ENCODE measurements at places on chromosomes 2 and 18.

DNA sequence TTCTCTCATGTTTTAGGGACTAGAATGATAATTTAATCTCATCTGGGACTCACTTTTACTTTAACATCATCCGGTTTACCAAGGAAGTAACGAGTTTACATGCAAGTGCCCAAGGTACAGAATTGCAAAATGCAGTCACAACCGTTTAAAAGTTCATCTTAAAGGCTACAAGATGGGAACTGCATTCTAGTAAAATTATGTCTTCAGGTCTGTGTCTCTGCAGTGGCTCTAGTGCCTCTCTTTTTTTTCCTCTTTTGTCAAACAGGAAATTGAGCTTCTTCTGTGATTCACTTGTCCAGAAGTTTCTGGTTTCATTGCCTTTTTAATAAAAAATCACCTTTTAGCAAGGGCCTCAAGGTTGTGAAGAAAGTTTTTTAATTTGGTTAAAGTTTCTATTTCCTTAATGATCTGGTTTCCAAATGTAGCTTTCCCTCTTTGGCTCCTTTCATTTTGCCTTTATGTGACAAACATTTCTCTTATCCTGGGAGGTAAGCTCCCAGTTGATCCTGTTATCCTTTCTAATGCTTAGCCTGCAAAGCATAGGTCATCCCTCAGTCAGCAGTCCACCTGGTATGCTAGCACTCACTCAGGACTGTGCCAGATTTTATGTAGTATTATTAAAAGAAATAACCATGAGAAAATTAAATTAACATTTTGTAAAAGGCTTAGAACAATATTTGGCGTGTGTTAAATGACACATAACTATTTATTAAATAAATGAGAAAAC is 2.4 kb downstream of the GLS start:
- no peak for DNase-seq

GRCh38 chr2:150178591-150178990 is 308.9 kb downstream of the RND3 start:
- DNase-seq, result no peak

- DNase-seq, result no peak
Measured at GRCh38 chr18:77101410-77102258, 30.9 kb downstream of the MBP start.

DNA sequence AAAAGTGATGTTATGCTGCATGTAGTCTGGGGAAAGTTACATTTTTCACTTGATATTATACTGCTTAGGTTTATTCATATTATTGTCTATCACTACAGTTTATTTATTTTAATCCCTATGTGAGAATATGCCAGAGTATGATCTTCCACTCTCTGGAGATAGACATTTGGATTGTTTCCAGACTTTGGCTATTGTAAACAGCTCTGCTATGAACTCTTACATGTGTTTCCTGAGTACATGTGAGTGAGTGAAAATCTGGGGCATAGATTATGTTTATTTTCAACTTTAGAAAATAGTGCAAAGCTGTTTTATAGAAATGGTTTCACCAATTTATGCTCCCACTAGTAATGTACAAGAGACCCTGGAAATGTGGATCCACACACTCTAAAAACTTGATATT is 49.0 kb upstream of the EPAS1 start:
- no peak for DNase-seq

DNA sequence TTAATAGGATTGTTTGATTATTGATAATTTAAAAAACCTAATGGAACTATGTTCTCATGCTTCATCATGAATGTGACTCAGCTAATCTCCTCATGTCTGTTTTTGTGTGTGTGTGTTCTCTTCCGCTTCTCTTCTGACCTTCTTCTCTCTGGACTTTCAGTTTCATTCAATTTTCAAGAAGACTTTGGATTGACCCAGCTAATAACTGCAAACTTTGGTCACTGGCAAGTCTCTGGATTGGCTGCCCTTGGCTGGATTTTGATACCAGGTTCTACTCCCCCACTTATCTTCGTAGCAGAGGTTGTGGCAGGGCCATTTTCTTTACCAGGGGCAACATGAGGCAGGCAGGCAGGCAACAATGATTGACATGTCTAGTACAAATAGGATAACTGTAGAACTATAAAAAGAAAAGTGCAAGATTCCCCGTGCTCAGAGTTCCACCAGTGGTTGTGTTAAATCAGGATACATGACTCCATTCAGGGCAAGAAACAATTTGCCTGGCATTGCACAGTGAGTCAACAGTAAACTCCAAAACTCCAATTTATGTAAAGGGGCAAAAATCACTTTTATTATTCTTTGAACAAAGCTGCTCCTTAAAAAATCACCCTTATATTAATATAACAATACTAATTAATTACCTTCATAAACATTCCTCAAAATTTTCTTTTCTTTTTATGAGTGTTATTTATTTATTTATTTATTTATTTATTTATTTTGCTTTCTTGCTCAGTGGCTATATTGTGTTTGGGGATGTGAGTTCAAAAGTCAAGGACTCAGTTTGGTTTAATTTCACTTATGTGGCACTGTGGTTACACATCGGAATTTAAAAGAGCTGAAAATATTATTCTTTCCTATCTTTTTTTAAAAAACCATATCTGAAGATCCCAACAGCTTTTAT is 167.6 kb downstream of the RND3 start:
- no peak for DNase-seq

- no peak for DNase-seq
Measured at GRCh38 chr18:12431561-12431960, 23.8 kb downstream of the PRELID3A start.

- no peak for DNase-seq
Measured at GRCh38 chr2:129747500-129748125, 231.9 kb upstream of the RAB6C start.

GRCh38 chr2:170255971-170256370 is 78.0 kb downstream of the MYO3B start:
- no peak for DNase-seq

GRCh38 chr18:3304832-3305231 is 42.9 kb downstream of the MYL12B start:
- no peak for DNase-seq

DNA sequence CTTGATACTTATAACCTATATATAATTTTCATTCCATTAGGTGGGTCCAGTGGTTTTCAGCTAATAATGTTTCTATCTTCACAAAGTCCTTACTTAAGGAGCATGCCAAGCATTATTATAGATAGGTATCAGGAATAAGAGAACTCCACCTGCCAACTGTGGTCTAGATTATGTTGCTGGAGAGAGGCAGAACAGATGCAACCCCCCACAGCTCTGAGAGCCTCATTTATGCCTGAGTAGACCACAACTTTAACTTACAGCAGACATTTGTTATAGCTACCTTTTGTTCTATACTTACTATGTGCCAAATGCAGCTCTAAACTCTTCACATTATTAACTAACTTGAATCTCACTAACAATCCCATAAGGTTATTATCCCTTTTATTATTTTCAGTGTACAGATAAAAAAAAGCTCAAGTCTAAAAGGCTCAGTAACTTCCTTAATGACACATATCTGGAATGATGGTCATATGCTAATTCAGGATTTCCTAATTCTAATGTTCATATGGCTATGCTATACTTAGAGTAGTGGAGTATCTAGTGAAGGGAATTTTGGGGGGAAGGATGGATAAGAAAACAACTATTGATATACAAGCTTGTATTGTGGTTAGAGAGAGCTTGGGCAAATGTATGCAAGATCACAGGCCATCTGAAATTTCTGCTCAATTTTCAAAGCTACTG is 119.1 kb upstream of the RND3 start:
- no peak for DNase-seq

DNA sequence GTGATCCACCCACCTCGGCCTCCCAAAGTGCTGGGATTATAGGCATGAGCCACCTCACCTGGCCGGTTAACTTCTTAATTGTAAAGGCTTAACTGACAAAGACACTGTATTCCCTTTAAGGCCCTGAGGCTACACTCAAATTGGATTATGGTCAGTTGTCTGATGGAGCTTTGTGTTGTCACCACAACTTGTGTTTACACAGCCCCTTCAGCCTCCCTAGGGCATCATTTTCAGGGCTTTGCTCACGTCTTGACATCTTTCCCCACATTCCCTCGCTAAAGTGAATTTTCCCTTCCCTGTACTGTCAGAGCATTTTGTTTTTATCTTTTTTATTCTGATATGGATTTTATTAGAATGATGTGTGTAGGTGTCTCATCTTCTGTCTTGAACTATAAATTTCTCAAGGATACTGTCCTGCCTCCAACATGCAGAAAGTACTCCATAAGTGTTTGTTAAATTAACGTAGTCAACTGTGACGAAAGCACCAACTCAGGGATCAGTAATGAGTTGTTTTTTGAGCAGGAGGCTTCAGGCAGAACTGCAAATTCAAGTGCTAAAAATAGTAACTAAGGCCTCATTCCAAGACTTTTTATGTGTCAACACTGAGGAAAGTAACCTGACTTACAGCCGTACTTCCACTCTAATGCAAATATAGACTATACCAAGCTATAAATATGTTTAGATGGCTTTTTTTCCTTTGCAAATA is 77.1 kb upstream of the NARS1 start:
- DNase-seq, result no peak

GRCh38 chr2:191869178-191869577 is 22.3 kb upstream of the CAVIN2 start:
- DNase-seq, result no peak

DNA sequence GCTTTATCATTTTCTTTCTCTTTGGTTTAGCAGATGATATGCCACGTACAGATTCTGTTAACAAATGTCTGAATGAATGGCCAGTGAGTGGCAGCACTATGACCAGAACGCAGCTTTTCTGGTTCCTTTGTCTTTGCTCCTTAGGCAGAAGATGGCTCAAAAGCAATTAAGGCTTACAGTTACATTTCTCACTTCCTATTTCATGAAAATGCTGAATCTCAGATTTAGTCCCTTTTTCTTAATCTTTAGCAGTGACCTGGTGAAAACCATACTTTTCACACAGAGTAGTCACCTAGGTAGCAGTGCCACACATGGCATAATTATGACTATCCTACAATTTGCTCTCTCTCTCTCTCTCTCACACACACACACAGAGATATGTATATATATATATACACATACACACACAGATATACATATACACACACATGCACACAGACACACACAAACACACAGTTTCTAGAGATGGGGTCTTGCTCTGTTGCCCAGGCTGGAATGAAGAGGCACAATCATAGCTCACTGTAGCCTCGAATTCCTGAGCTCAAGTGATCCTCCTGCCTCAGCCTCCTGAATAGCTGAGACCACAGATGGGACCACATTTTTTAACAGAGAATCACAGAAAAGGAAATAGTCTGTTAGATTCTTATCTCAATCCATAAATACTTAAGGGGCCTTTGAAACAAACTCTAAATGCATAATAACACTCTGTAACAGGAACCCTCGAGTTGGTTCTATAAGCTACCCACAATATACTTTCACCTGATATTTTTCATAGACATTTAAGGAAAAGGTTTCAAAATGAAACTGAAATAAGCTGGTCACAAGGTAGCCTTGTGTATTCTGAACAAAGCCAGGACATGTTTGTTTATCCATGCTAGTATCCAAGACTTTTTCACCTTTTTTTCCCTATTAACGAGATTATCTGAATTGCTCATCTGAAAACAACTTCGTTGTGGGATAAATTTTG is 11.6 kb downstream of the PDE6D start:
- DNase-seq, result no peak

DNA sequence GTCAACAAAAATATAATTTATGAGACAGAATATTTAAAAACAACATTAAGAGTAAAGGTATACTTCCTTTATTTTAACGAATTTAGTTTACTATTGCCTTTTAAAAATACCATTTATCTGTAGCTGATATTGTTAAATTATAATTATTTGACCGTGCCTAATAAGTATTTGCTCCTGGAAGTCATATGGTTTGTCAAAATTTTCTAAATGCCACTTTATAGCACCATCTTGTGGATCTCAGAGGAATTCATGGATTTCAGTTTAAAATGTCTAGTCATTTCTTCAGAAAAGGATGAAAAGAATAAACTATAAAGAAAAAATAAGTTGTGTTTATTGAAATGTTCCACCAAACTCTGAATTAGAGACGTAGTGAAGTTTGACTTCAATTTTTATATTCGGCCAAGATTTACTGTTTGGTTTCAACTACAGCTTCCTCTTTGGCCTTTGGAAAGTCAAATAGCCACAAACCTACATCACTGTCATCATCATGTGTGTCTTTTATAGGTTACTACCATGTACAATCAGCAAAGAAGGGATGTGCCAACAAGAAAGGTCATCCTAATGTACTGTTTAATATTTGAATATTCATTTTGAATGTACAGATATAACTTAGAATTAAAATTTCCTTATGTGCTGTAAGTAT is 10.3 kb upstream of the FTCDNL1 start:
- no peak for DNase-seq

GRCh38 chr2:207660994-207661393 is 35.8 kb upstream of the METTL21A start:
- DNase-seq, result no peak

GRCh38 chr2:88131201-88131998 is 3.5 kb upstream of the FABP1 start:
- no peak for DNase-seq

GRCh38 chr18:56988022-56988421 is 158.9 kb upstream of the BOD1L2 start:
- DNase-seq, result no peak

GRCh38 chr2:178157574-178157973 is 36.7 kb upstream of the OSBPL6 start:
- no peak for DNase-seq

DNA sequence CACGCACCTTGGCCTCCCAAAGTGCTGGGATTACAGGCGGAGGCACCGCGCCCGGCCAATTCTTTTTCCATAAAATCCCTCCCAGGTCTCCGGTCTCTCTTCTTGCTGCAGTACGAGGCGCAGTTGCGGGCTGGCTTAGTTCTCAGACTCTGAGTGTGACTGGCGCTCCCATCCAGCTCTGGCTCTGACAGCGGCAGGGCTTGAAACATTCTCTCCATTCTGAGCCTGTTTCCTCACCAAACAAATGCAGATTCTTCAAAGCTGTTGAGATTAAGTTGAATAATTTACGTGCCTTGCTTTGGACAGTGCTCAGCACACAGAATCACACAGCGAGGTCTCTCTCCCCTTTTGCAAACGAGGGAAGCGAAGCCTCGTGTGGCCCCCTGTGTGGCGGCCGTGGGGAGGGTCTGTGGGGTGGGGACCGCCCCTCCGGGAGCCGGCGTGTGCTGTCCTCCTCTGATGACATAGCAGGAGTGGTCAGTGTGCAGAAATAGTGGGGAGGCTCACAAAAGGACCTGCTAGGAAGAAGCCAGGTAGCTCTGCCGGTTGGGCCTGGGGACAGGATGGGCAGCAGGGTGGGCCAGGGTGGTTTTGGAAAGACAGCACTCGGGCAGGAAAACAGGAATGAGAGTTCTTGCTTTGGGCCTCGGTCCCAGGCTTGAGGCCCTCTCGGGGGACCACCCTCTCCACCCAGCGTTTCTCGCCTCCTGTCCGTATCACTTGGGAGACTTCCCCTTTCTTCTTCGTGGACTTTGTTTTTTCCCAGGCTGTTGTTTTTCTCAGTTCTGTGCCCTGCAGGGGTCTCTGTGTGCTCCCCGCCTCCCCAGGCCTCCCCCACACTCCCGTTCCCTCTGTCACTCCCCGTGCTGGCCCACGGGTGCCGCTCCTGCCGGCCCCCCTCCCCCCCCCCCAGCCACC is 75.0 kb downstream of the KCNG2 start:
- no peak for DNase-seq

GRCh38 chr2:126600742-126601141 is 55.2 kb upstream of the GYPC start:
- no peak for DNase-seq

GRCh38 chr2:150062416-150062815 is 425.1 kb downstream of the RND3 start:
- DNase-seq, result no peak
